ENCODE measurements at places on chromosomes 2 and 18. TPM values are rescaled to one million over a fixed set of nuclear protein-coding genes. Genes with fewer than 3 reads are reported as not detected.

DNA sequence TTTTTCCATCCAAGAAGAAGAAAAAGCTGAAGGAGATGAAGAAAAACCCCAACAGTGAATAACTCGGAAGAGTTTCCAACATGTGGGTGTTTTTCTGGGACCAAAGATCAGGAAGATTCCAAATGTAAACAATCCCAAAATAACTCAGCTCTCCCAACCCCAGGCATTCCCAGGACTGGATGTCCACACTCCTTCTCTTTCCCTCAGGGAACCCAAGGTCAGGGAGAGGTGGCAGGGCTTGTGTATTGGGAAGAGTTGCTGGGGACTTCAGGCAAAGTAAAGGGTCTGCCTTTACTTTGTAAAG is 268.0 kb downstream of the DYSF start:
- no peak for DNase-seq

DNA sequence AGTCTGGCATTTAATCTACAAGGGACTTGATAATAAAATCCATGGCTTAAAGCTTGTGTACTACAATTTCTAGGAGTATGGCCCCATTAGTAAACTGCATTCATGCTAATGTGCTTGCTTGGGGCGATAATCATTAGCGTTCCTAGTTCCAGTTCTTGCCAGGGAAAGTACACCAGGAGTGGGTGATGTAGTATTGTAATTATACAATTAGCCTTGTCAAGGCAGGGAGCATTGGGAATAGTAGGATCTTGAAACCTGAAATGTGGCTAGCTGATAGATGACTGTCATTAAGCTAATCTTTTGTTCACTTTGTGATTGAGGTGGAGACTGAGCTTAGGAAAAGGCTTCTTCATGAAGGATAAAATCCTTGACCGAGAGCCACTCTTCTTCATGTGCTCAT is 989.2 kb downstream of the CPS1 start:
- DNase-seq = no peak

Gene ALPG
- total RNA-seq = not detected

- DNase-seq = no peak
These were observed 75.7 kb downstream of the WDR7 start for GRCh38 chr18:56726906-56727305.

DNA sequence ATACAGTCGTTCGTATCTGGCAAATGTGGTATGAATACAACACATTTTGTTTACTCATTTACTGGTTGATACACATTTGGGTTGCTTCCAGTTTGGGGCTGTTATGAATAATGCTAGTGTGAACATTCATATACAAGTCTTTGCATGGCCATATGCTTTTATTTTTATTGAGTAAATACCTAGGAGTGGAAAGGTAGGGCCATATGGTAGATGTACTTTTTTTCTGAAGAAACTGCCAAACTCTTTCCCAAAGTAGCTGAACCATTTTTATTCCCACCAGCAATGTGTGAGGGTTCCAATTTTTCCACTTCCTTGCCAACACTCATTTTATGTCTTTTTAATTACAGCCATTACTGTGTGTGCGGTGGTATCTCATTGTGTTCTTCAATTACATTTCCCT is 496.2 kb upstream of the NRXN1 start:
- no peak for DNase-seq

GRCh38 chr2:174036825-174037224 is 71.7 kb upstream of the SP3 start:
- no peak for DNase-seq

All from Daoy (cell line).